Stimulated activated CD4-positive, alpha-beta T cell treated with anti-CD3 and anti-CD28 coated beads, Interleukin-1b, Interleukin-23, amount 100 ng/mL, for 1 hour (primary cell): ENCODE measurements at places on chromosomes 5 and 9.
A peak's percentile ranks its signal among the peaks of the same experiment; 100 is the strongest.

GRCh38 chr5:59765446-59765845 is 128.1 kb downstream of the PDE4D start:
- no peak for DNase-seq

GRCh38 chr9:87713278-87713987 is 12.5 kb upstream of the CTSL start:
- DNase-seq, result no peak

DNA sequence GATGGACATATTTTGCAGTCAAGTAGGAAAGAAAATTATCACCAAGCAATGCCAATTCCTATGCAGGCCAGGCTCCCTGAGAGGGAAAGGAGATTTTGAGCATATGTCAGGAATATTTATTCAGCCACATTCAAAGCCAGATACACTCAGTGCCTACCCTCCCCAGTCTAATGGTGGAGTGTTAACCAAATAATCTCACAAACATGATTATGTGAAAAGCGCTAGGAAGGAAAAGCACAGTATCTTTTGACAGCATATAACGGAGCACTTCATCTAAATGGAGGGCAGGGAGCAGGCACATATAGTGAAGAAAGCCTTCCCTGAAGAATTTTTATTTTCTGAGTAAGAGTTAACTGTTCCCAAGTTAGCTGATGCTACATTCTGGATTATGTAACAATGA is 80.3 kb upstream of the SLC30A5 start:
- DNase-seq, result no peak

- DNase-seq, result peak; percentile 6
Measured at GRCh38 chr5:157540707-157541446, 34.7 kb downstream of the ADAM19 start.

DNA sequence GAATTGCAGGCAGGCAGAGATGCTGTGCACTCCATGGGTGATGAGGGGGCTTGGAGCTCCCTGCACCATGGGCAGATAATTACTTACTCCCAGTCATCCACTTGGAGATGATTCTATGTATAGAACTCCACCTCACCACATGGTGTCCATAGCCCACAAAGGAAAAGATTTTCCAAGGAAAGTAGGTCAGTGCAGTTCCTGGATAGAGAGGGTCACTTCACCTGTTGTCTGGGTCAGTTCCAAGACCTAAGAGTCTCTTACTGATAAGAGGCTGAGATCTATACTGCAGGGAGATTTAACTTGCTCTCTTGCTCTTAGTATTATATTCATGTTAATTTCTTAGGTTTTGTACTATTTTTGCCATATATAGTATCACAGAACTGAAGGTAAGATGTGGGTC is 113.9 kb upstream of the BRINP1 start:
- DNase-seq, result no peak

GRCh38 chr9:94812343-94812742 is 85.8 kb downstream of the AOPEP start:
- no peak for DNase-seq

DNA sequence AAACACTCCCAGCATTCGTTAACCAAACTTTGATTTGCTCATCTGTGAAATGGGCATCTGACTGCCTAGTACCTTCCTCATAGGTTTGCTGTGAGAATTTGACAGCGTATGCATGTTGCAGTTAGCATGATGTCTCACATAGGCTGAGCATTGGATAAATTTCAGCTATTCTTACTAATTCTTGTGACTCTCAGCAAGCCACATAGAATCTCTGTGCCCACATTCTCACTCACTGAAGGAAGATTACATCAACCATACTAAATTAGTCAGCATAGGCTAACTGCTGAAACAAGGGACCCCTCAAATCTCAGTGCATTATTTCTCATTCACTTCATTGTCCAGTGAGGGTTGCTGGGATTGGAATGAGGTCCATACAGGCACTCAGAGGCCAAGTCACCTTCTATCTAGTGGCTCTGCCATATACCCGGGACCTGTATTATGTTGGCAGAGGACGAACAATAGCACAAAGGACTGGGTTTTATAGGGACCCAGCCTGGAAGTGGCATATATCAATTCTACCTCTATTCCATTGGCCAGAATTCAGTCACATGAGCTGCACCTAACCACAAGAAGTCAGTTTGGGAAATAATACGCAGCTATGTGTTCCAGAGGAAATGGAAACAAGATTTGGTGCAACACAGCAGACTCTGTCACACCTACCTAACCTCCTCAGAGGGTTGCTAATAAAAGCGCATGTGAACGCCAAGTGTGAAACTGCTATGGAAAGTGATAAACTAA is 4.2 kb upstream of the PTGER4 start:
- DNase-seq, result no peak

GRCh38 chr5:156327296-156327695 is 332 bp downstream of the SGCD start:
- DNase-seq, result no peak

DNA sequence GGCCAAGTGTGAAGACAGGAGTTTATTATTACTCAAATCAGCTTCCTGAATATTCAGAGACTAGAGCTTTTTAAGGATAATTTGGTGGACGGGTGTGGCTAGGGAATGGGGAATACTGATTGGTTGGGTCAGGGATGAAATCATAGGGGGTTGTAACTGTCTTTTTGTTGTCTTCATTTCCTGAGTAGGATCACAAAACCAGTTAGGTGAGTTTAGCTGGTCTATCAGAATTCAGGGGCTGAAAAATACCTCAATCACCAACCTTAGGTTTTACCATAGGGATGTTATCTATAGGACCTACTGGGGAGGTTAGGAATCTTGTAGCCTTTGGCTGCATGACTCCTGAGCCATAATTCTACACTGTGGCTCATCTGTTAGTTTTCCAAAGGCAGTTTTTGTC is 235.8 kb downstream of the YTHDC2 start:
- DNase-seq, result no peak

- DNase-seq, result no peak
Measured at GRCh38 chr9:129059796-129060785, 20.8 kb upstream of the DOLPP1 start.

DNA sequence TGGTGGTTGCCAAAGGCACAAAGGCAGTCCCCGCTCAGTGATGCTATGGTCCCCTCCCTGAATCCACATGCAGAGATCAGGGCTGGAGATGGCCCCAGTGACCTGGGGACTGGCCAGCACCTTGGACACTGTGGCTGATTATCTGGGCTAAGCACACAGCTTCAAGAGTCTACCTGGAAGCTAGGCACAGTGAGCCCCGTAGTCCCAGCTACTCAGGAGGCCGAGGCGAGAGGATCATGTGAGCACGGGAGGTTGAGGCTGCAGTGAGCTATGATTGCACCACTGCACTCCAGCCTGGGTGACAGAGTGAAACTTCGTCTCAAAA is 8.3 kb upstream of the SCGB3A1 start:
- no peak for DNase-seq

GRCh38 chr9:76378367-76379073 is 15.7 kb downstream of the RFK start:
- no peak for DNase-seq

DNA sequence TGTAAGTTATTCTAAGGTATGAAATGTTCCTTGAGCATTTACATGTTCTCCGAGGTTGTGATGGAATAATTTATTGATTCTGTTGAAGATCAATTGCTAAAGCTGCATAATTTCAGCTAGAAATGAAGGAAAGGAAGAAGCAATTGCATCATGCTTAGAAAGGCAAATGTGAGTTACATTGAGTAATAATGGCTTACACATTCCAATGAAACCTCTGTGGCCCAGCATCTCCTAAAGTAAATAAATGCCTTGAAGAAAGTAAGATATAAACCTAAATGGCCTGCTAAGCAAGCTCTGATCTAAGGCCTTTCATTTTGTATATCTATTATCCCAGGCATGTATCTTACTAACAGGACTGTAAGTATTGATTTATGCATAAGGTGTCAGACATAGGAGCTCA is 677.3 kb upstream of the RGMB start:
- DNase-seq, result no peak

- no peak for DNase-seq
Measured at GRCh38 chr5:39696672-39697398, 272.1 kb upstream of the DAB2 start.

GRCh38 chr5:127723571-127723970 is 20.4 kb downstream of the CCDC192 start:
- DNase-seq, result no peak

- no peak for DNase-seq
Measured at GRCh38 chr9:129193655-129194054, 15.6 kb upstream of the IER5L start.

DNA sequence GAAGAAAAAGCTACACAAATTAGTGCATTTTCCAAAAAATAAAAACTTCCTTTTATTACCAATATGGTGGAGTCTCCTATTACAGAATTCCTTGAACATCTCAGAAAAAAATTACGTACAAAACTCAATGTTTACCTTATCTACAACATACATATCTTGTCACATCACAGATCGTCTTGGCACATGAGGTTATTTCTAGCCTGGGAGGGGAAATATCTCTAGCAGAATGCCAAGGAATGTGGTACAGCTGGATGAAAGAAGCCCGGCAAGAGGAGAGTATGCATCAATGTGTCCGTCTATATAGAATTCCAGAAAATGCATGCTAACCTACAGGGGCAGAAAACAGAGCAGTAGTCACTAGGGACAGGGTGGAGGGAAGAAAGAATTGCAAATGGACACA is 443.8 kb downstream of the ZSWIM6 start:
- no peak for DNase-seq

- no peak for DNase-seq
Measured at GRCh38 chr5:75992753-75993152, 90.4 kb upstream of the SV2C start.

DNA sequence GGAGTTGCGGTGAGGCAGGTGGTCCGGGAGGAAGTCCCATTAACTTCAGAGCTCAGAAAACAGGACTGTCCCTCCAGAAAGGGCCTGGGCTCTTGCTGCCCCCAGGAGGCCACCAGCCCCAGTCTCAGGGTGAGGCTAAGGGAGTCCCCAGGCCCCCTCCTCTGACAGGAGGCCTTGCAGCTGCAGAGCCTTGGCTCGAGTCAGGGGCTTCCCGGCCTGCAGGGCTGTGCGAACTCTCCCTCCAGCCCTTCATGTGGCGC is 3.2 kb upstream of the STPG3 start:
- no peak for DNase-seq

DNA sequence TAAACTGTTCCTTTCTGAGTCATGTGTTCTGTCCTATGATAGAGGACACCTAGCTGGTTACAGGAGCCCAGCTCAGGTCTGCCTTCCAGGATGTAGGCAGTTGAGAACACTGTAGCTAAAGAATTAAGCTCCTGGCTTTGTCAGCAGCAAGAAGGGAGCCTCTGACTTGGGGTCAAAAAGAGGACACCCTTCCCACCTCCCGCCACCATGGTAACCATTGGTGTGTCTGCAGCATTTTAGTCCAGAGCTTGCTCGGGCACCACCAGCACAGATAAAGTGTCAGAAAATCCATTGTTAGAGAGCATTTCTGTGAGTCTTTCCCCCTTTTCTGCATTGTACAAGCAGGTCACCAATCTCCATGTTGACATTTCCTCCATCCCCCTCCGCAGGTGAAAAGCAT is 181.7 kb downstream of the DOCK8 start:
- DNase-seq, result no peak

- DNase-seq, result no peak
Measured at GRCh38 chr5:151799407-151799806, 27.7 kb downstream of the G3BP1 start.

DNA sequence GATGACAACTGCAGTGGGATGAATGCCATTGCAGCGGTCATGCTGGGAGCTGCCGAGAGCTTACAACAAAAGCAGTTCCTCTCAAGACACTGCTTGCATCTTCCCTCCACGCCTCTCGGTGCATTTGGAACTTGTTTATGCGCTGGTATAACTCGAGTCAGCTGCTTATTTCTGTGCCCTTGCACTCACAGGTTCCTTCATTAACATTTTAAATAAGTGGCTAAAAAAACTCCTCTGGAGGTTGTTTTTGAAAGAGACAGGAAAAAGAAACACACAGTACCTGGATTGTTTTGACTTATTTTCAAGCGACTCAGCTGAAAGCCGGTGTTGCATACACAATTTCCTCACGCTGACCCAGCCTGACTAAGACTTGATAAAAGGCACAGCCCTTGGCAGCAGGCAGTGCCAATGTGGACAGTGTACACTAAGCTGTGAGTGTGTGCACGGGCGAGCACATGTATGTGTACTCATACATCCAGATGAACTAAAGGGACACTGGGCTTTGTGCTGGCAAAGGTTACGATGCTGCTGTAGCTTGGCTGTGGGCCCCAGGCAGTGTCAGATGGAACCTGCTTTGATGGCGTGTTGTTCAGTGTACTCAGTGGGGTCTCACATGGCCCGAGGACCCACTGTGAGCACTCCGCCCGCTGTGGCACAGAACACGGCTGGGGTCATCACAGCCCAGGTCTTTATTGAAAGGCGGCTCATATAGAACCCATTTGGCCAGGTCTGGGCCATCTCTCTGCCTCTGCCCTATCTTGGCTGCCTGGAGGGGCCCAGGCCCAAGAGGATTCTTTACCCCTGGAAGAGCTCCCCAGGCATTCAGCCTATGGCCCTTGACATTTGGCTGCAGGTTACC is 92.3 kb downstream of the ANKRD33B start:
- no peak for DNase-seq

DNA sequence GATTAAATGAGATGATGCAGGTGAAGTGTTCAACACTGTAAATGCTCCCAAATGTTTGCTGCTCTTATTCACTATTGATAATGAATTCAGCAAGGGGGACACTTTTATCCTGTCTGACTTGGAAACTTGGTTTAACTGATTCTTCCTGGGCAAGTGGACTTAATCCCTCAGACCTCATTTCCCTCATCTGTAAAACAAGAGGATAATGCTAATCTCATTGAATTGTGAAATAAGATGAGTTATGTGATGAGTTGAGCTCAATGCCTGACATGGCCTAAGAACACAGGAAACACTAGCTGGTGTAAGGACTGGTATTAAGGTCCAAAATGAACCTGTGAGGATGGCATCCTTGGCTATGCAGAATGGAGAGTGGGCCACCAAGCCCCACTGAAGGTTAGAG is 23.3 kb downstream of the TNFSF15 start:
- DNase-seq, result no peak

DNA sequence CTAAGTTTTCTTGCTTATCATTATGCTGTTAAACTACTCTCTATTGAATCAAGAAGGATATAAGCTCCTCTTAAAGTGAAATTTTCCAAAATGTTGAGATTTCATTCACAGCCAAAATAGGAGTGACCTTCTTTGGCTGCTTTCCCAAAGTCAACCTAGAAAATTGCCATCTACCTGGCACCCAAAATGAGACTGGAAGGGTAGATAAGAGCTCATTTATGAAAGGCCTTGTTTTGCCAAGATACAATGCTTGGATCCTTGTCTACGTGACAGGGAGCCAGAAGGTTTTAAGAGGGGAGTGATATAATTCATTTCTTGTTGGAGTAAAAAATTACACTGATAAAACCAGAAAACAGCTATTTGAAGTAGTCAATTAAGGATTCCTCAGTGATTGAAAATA is 287.1 kb downstream of the IZUMO3 start:
- DNase-seq, result no peak

- DNase-seq, result no peak
Measured at GRCh38 chr5:104385906-104386305, 823.3 kb upstream of the NUDT12 start.

DNA sequence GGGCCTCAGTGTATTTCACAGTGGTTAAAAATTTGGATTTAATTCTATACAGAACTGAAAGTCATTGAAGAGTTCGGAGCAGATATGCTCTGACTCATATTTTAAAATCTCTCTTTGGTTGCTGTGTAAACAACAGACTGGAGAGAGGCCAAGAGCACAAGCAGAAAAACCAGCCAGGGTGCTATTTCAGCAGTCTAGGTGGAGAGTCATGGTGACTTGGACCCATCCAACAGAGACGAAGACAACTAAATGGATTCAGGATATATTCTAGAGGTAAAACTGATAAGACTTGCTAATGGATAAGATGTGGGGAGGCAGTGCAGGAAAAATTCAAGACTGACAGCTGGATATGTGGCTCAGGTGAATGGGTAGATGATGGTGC is 168.9 kb downstream of the MAPKAP1 start:
- DNase-seq, result no peak

- no peak for DNase-seq
Measured at GRCh38 chr9:93578844-93579243, 2.5 kb downstream of the PHF2 start.
